ENCODE measurements at places on chromosomes 5 and 9.

- DNase-seq = no peak
Observed at GRCh38 chr5:74166064-74166463, 474.5 kb downstream of the ENC1 start.

DNA sequence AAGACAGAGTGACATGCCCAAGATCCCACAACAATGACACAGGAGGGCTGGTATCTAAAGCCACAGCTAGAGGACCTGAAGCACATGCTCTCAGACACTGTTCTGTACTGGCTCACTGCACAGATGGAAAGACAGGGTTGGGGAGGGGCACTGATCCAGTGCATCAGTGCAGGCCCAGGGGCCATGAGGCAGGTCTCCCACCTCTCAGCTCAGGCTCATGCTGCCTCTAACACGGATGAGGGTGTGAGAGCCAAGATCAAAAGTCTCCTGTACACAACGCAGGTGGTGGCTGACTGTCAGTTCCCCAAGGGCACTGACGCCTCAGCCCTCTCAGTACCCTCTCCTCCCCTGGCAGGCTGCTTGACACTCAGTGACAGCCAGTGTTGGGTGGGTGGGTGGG, 10.9 kb downstream of the RAPGEF1 start:
- peak; percentile 58 for DNase-seq

- no peak for DNase-seq
Observed at GRCh38 chr5:163105456-163105855, 331.9 kb upstream of the CCNG1 start.

DNA sequence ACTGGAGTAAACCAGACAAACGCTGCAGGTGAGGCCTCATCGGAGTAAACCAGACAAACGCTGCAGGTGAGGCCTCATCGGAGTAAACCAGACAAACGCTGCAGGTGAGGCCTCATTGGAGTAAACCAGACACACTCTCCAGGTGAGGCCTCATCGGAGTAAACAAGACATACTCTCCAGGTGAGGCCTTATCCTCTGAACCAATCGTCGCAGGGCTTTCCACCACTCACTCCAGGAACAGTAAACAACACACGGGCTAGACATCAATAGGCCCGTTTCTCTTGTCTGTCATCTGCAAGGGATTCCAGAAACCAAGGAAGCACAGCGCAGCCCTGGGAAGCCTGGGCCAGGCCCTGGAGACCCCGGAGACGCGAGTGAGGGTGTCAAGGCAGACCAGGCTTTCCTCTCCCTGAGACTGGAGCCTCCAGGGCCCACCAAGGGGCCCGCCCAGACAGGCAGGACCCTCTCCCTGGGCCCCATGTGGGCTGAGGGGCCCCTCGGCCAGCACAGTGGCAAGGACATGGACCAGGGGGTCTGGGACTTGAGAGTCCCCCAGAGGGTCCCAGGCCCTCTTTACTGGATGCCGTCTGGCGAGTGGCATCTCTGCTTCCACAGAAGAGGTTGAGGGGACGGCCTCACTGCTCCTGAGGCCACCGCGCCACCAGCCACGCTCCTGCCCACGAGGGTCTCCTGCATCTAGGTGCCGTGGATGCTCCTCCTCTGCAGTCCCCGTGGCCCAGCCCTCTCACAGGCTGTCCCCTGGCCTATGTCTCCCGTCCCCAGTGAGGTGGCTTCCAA, 26.4 kb upstream of the NSMF start:
- no peak for DNase-seq

DNA sequence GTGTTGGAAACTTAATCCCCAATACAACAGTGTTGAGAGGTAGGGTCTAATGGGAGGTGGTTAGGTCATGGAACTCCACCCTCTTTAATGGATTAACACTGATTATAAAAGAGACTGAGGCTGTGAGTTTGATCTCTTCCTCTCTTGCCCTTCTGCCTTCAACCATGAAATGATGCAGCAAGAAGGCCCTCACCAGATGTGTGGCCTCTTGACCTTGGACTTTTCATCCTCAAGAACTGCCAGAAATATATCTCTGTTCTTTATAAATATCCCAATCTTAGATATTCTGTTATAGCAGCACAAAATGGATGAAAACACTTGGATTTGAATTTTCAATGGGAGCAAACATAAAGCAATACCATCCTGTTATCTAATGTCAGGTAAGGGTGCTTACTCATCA, 67.6 kb downstream of the NMUR2 start:
- DNase-seq = no peak
